Fibroblast of skin of left quadriceps (primary cell): ENCODE measurements at places on chromosomes 7 and 10.

DNA sequence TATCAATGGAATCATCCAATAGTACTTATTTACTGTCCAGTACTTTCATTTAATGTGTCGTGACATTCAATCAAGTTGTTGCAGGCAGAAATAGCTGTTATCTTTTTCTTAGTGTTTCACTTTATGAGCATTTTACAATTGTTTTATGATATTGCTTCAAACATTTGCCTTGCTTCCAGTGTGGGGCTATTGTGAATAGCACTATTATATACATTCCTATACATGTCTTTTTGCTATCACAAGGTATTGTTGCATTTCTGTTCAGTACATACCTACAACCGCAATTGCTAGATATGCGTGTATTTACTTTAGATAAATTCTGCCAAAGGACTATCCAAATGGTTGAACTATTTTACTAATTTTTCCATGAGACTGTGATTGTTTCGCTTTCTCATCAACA is 34.9 kb downstream of the CYP2C8 start:
- DNase-seq = no peak

DNA sequence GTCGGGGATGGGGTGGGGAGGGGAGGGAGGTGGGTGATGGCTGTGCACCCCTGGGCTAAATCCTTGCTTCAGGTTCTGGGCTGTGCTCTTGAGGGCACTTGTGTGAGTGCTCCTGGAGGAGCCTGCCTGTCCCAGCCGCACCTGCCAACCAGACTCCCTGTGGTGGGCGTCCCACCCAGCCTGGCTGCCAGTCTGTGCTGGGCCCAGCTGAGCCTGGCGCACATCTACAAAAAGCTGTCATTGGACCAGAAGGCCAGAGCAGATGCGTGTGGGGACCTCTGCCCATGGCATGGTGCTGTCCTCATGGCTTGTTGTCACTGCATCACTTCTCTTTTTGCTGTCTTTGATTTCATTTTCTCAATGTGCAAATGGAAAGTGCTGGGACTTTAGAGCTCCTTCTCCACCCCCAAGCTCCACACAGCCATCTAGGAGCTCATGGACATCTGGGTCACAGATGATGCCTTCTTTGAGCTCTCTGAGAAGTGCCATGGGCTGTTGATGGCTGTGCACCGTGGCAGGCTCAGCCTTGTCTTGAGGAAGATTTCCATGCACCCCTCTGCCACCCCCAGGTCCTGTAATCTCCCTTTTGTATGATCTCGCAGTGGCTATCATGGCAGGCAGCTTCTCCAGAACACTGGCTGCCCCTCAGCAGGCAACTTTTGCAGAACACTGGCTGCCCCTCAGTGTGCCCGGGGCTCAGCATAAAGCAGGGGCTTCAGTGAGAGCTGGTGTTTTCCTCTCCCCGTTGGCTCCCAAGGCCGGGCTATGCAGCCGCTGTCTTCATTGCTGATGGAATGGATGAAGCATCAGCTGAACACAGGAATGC is 83.9 kb downstream of the ADCY1 start:
- no peak for DNase-seq

DNA sequence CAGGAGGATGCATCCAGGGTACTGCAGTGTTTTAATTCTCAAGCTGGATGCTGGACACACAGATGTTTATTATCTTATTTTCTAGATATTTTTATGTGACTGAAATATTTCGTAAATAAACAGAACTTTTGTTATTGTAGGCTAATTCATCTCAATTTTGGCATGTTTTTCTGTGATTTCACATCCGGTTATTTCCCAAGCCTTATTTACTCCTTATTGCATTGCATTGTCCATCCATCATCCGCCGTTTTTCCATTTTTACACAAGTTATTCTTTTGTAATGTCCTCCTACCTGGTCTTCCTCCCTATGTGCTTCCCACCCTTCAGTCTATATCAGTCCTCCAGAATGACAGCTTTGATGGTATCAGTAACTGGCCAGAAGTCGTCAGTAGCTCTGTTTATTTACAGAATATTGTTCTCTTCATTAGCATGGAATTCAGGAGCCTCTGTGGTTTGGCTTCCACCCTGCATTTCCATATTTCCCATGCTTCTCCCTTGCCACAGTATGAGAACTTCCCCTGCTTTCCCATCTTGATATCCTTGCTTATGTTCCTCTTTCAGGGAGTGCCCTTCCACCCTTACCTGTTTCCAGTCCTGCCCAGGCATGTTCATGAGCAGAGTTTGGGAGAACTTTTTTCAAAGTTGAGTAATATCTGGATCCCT is 16.1 kb downstream of the GNAI1 start:
- DNase-seq = no peak

- no peak for DNase-seq
Measured at GRCh38 chr10:10259013-10259412, 758.7 kb upstream of the CELF2 start.

GRCh38 chr7:45869426-45869825 is 3.5 kb downstream of the CCDC201 start:
- DNase-seq = no peak

- DNase-seq = no peak
Measured at GRCh38 chr10:86298501-86299001, 68.0 kb downstream of the GRID1 start.

GRCh38 chr10:77756319-77757232 is 119.0 kb upstream of the KCNMA1 start:
- DNase-seq = peak; percentile 53

DNA sequence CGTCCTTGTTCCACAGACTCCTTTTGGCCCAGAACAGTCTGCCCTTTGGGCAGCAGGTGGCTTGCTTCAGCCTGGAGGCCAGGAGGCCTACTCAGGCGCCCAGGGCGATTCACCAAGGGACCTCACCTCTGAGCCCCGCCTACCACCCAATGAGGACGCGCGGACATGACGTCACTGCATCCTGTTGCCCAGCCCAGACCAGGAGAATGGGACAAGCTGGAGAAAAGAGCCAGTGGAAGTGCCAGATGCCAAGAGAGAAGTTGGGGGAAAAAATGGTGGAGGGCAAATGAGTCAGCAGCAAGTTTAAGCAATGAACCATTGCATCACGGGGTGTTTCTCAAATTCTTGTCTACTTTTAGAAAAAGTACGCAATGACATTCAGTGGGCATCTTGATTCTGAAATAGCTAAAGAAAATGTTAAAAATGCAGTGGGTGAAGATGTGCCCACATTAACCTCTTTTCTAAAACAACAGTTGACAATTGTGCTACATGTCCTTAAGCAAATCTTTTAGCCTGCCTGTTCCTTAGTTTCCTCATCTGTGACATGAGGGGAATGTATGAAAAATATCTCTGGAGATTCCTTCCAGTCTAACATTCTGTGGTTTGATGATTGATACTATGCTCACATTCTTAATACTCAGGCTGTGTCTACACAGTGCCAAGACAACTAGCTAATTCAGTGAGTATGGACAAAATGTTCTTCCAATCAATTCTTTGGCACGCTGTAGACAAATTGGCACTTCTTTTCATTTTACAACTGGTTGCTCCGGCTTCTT is 23.9 kb upstream of the LEP start:
- DNase-seq = no peak

DNA sequence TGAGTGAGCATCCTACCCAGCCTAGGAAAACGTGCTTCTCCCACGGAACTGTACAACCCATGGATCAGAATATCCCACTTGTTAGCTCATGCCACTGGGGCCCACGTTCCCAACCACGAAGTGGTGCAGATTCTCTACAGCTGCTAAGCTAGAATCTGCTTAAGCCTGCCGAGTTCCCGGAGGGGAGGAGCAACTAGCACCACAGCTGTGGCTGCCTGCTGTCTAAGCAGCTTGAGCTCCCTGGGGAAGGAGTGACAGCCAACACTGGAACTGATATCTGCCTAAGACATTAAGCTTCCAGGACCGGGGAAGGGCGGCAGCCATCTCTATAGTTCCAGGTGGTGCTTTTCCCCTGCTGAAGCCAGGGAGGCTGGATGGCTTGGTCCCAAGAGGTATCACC is 334.7 kb upstream of the CHRM2 start:
- no peak for DNase-seq

DNA sequence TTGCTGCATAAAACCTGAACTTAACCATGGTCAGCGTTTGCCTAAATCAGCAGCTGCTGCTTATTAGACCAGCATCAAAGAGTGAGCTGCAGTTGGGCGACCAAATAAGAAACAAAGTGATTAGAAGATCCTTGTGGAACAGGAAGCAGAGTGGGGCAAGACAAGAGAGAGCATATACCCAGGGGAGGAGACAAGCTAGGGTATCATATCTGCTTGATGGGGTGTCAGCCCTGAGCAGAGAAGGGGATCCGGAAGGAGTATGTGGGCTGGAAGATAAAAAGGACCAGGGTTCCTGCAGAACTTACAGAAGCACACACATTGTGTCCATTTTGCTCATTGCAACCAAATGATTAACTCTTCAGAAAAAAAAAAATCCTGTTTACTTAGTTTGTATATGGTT is 213.6 kb downstream of the CELF2 start:
- no peak for DNase-seq

DNA sequence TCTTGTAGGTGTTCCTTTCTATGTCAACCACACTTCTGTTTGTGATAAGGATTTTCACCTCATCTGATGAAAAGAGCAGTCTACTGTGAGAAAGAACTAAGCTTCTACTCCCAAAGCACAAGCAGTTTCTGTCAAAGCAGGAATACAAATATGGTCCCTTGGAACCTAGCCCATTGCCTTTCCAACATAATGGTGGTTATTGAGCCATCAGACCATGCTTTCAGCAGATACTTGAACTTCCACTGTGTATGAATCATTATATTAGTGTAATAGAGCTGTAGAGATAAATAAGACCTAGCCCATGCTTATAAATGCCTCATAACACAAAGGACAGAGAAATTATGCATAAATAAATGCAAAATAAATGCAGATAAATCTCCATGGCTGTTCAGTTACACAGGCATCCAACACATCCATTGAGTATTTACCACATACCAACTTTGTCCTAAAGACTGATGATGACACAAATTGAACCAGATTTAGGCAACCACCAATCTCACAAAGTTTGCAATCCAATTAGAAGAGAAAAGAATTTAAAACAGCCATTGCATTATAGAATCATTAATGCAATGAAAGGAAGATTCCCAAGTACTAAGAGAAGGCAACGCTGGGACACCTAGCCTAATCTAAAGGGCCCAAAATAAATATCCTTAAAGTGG is 729.4 kb upstream of the C7orf33 start:
- peak; percentile 74 for DNase-seq

DNA sequence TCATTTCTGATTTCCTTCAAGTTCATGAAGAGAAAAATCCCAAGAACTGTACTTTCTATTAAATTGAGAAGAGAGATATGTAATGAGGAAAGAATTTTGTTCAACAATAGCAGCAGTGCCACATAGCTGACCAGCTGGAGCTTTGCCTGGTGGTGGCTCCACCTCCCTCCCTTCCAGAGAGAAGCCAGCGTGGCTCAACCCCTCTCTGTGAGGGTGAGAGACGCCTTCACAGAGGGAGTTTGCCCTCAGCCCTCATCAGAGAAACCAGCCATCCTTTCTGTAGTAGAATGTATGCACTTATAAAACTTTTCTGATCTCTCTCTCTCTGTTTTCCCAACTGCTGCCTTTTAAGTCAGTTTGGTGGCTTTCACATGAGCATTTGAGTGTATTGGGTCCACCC is 20.5 kb upstream of the COL1A2 start:
- peak; percentile 92 for DNase-seq

GRCh38 chr10:26384600-26384999 is 53.5 kb upstream of the APBB1IP start:
- DNase-seq = no peak

DNA sequence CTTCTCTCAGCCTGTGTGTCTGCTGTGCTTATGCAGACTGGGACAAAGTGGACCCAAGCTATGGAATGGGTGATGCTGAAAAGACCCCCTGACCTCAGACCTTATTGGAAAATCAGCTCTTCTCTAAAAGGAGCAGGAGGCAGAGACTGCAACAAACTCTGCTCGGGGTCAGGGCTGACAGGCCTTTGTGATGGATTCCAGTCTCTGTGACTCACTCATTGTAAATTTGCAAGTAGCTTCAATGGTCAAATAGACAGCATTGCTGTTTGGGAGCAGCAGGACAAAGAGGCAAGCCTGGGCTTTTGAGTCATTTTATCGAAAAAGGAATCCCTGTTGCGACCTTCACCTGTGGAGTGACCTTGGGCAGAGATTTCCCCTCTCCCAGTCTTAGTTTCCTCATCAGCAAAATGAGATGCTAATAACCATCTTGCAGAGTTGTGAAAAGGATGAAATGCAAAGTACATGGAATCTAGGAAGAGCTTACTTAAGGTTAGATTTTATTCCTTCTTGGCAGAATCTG is 26.1 kb upstream of the GPR26 start:
- no peak for DNase-seq

GRCh38 chr10:127997937-127998336 is 91.0 kb downstream of the PTPRE start:
- DNase-seq = no peak

DNA sequence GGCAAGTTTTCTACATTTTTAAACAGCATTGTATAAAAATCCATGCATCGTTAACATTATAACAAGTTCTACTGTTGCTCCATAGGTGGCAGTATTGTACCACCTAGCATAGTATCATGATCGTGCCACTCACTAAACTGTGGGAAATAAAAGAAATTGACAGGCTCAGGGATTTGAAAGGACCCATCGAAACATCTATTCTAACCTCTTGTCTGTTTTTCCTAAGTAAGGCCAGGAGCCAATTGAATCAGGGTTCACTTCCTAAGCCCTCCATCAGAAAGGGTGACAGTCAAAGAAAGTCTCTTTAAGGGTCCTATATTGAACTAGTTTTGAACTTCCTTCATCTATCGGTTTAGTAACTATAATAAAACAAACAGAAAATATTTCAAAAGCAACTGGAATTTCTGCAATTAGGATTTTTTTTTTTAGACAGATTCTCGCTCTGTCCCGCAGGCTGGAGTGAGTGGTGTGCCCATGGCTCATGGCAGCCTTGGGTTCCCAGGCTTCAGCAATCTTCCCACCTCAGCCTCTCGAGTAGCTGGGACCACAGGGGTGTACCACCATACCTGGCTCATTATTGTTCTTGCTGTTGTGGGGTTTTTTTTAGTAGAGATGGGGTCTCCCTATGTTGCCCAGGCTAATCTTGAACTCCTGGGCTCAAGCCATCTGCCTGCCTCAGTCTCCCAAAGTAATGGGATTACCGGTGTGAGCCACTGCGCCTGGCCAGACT is 9.4 kb downstream of the HACD1 start:
- peak; percentile 16 for DNase-seq

DNA sequence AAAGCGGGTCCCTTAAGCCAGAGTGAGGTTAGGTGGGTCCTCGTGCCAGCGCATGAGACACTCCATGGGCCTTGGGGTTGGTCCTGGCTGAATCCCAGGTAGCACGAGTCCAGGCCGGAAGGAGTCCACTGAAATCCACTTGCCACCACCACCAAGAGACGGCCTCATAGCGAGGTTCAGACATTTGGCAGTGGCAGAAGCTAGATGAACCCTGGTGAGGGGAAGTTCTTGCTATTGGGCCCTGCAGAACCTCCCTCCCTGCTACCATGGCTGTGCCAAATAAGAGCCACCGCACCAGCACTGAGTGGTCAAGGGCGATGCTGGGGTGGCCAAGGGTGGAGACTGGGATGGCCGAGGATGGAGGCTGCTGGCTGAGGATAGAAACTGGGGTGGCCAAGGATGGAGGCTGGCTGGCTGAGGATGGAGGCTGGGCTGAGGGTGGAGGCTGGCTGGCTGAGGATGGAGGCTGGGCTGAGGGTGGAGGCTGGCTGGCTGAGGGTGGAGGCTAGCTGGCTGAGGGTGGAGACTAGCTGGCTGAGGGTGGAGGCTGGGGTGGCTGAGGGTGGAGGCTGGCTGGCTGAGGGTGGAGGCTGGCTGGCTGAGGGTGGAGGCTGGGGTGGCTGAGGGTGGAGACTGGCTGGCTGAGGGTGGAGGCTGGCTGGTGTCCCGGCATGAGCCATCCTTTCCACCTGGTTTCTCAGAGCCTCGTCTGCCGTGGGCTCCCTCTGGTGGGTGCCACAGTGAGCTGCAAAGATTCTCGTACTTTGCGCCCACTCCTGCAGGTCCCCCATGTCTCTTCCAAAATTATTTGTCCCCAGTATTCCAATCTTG is 88.2 kb downstream of the ELFN1 start:
- DNase-seq = peak; percentile 6
